H9 (cell line): ENCODE measurements at places on chromosomes 4 and X. TPM values are rescaled to one million over a fixed set of nuclear protein-coding genes. Genes with fewer than 3 reads are reported as not detected.

DGAT2L6 gene
- not detected in 2 replicates for total RNA-seq

EXOC1L gene
- not detected in 2 replicates for total RNA-seq

NMU gene
- 9.8 and 12.9 TPM in 2 replicates for total RNA-seq

ZNF711 gene
- 13.5 and 14.9 TPM in 2 replicates for total RNA-seq

TLR7 gene
- not detected in 2 replicates for total RNA-seq
